T-cell (primary cell): ENCODE measurements at places on chromosomes 11 and 22.

GRCh38 chr11:104918113-104918824, 20.0 kb upstream of the CASP12 start:
- DNase-seq: no peak

DNA sequence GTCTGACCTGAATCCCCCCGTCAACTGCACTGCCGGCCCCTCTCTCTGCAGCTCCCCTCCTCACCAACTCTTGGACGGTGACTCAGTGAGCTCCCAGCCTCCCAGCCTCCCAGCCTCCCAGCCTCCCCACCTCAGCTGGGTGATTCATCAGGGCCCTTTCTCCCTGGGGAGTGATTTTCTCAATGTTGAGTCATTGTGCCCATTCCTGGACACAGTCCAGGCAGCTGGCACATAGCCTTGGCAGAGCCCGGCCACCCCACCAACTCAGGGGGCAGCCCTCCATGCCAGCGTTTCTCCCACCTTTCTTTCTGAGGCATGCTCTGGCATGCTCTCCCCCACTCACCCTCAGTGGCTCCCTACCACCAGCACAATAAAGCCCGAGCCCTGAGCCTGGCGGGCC, 30.7 kb downstream of the PDE2A start:
- DNase-seq: no peak

DNA sequence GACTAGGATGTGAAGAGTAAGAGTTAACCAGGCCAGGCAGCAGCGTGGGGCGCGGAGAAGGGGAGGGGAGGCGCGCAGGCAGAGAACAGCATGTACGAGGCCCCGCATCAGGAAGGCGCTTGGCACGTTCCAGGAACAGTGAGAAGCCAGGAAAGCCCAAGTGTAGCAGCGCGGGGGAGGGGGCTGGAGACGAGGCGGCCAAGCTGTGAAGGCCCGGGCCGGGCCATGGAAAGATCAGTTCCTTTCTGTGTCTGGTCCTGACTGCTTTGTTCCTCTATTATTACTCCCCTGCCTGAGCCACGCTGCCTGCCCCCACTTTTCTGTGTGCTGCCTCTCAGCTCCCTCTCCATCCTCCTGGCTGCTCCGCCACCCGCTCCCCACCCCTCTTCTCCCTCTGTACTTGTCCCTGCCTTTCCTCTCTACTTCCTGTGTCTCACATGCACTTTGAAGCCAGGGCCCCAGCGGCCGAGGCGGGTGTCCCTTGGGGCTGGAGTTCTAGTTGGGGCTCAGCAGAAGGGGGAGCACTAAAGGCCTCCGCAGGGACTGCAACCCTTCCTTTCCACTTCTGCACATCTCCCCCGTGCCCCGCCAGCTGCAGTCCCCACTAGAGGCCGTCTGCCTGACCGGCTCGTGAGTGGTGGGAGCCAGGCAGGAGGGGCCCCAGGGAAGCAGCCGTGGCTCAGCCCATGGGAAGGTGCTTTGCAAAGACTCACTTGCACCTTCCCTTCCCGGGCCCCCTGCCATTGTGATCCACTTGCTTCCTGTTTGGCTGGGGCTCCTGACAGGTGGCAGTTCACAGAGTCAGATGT, 63.7 kb downstream of the PRDM11 start:
- no peak for DNase-seq

- DNase-seq: no peak
Observed at GRCh38 chr11:97622795-97623194, 1233.0 kb downstream of the JRKL start.

DNA sequence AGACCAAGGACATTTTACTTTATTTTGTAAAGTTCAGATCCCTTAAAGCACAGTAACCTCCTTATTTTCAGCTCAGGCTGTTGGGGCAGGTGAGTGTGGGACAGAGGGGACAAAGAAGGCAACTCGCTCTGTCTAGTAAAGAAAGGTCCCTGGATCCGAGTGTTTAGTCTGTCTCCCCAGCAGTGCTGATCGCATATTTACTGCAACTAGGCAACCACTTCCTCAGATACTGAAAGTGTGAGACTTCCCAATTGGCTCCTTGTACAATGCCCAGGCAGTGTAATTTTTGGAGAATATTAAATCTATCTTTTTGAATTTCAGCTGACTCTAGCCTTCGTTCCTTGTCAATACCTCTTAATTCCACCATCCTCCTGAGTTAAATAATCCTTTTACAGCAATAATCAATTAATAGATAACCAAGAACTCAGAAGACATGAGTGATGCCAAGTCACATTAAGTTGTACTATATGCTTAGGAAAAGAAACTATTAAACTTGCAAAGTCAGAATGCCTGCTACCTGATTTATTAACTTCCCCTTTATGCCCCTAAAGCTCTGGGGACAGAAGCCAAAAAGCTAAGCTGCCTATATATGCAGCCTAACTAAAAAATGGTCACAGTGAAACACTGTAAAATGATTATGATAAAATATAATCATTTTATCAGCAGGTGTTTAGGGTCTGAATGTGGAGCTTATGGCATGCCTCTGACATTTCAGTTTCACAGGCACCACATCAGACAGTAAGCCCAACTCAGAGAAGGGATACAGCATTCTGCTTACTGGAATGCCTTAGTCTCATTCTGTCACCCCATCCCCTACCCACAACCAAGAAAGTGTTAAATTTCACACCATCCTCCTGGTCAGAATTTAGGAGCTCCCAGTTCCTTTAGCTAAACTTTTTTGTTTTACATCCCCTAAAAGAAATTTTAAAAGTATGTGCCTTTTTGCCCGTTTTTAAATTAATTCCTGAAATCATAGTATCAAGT, 138.7 kb downstream of the TRIM44 start:
- no peak for DNase-seq

DNA sequence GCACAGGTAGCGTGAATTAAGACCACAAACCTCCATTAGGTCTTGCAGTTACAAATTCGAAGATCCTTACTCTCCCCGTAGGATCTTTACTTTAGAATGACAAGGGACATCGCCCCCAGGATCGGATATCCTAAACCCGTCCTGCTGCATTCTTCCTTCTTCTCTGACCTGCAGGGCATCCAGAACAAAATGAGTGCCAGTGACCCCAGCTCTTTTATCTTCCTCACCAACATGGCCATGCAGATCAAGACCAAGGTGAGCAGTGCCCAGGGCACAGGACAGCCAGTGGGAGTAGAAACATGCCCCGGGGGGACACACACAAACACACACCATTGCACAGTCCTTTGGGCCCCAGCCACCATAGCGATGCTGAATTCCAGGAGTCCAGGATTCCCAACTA, 42.6 kb upstream of the MPEG1 start:
- no peak for DNase-seq

GRCh38 chr11:119734788-119735187, 5.8 kb upstream of the NECTIN1 start:
- DNase-seq: no peak

- no peak for DNase-seq
Observed at GRCh38 chr11:131674051-131674755, 303.8 kb downstream of the NTM start.

DNA sequence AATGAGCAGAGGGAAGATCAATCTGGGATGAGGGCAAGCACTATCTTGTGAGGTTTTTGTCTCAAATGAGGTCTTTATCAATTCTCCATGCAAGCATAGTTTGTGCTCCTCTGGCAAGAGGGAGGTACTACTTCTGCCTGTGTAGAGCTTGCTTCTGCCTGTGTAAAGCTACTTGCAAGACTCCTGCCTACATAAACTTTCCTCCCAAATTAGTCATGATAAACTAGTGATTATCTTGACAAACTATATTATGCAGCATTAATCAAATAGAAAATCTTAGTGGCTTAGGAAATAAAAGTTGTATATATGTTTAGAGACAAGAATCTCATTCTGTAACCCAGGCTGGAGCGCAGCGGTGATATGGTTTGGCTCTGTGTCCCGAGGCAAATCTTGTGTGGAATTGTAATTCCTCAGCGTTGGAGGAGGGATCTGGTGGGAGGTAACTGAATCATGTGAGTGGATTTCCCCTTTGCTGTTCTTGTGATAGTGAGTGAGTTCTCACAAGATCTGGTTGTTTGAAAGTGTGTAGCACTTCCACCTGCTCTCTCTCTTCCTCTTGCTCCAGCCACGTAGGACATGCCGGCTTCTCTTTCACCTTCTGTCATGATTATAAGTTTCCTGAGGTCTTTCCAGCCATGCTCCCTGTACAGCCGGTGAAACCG, 8.0 kb upstream of the MMP10 start:
- DNase-seq: no peak

GRCh38 chr22:26555478-26555877, 34.5 kb downstream of the TPST2 start:
- DNase-seq: no peak

GRCh38 chr22:31022516-31022915, 53.5 kb downstream of the TUG1 start:
- DNase-seq: no peak

DNA sequence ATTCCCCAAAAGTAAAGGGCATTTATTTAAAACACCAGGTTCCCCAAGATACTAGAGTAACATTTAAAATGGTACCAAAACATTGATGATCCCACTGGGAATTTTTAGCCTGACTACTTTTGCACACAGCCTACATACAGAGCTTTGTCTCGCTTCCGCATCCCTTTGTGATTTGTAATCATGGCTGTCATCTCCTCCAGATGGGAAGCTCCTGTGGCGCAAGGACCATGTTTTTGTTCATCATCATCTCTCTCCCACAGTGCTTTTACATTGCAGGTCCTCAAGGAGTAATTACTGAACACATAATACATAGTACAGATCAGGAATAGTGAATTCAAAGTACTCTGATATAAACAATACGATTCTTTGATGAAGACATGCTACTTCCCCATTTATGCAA, 231.2 kb upstream of the MTNR1B start:
- DNase-seq: no peak

DNA sequence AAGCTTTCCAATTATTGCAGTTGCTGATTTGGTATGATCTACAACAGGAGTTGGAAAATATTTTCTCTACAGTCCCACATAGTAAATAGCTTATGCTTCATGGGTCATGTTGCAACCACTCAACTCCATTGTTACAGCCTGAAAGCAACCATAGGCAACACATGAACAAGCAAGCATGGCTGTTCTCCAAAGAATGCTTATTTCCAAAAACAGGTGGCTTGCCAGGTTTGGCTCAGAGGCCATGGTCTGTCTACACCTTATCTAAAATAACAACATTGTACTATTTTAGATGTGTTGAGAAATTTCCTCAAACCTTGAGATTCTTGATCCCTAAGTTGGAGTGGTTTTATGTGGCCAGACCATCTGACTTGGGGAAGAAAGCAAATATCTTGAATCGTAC, 153.9 kb upstream of the MPPED2 start:
- DNase-seq: no peak

GRCh38 chr11:104323841-104324240, 159.9 kb upstream of the PDGFD start:
- no peak for DNase-seq

DNA sequence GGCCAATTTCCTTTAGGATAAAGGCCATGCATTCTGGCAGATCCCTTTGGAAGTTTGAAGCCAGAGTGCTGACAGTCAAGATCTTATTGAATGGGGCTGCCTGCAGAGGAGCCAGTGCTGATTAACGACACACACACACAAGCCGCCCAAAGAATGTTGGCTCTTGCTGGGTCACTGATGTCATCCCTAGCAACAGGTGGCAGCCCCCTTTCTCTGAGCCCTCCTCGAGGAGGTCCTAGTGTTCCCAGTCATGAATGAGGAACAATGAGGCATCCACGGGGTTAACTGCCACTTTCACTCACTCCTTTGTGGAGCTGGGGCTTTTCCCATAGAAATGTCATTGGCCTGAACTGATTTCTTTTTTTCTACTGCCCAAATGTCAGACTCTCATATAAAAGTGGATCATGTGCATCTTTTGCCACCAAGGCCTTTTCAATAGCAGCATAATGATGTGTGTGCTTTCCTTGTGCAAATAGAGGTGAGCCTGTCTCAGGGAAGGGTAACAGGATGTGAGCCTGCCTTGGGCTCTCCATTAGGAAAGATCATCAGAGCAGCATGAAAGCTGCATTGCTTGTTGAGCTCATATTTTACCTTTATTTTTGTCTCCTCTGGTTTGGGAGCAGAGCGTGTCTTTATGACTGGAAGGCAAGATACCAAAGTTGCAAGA, 301.8 kb upstream of the MTNR1B start:
- DNase-seq: no peak

GRCh38 chr11:77250881-77251640, 50.4 kb downstream of the GDPD4 start:
- DNase-seq: no peak

GRCh38 chr11:3171931-3172560, 6.9 kb upstream of the OSBPL5 start:
- no peak for DNase-seq

DNA sequence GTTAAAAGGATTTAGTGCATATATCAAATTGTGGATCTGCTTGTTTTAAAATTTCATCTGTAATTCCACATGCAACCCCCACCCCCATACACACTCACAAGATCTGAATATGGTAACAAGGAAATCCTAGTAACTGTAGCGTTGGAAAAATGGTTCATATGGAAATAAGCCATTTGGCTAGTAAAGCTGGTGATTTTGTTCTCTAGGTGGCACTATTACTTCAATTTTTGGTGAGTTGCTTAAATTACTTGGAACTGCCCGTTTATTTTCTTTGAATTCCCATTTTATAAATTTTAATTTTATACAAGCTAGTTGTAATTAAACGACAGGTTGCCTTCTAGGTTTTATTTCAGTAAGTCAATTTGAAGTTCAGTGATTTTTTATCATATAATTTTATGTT, 5.3 kb downstream of the BDNF start:
- DNase-seq: no peak

DNA sequence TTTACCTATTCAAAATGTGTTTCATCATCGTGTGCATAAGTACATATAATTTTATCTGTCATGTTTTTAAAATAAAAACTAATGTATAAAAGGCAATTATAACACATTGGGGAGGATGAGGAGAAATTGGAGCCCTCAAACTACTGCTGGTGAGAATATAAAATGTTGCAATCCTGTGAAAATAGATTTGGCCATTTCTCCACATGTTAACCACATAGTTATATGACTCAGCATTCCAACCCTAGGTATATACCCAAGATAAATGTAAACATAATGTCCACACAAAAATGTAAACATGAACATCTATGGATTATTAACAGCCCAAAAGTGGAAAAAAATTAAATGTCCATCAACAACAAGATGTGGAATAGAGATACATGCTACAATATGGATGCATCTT, 928.0 kb upstream of the FAT3 start:
- no peak for DNase-seq

GRCh38 chr11:71200172-71200716, 52.1 kb downstream of the SHANK2 start:
- DNase-seq: no peak

- no peak for DNase-seq
Observed at GRCh38 chr22:29030618-29031226, 30.9 kb downstream of the C22orf31 start.

- DNase-seq: no peak
Observed at GRCh38 chr22:24181088-24181995, at the start of gene SUSD2. TSS of gene SUSD2 (plus strand) at chr22:24181487. CDS start at chr22:24181520, 33 bp downstream.

DNA sequence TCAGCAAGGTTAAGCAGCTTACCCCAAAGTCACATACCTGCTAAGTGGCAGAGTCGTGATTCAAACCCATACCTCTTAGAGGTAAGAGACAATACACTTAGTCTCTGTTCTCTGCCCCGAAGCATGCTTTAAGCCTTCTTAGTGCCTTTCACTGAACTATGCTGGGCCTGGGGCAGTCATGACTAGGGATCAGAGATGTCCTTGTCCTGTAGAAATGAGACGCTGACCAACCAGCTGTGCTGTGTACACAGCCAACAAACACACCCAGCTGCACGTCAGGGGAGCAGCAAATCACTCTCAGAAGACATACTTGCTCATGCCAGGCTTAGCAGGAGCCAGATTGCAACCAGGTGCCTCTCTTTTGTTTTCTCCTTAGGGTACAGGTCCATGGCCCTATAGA, 255.7 kb downstream of the BUD13 start:
- DNase-seq: no peak
